MCF 10A (cell line): ENCODE measurements at places on chromosomes 2 and 18. TPM values are rescaled to one million over a fixed set of nuclear protein-coding genes. Genes with fewer than 3 reads are reported as not detected.

DNA sequence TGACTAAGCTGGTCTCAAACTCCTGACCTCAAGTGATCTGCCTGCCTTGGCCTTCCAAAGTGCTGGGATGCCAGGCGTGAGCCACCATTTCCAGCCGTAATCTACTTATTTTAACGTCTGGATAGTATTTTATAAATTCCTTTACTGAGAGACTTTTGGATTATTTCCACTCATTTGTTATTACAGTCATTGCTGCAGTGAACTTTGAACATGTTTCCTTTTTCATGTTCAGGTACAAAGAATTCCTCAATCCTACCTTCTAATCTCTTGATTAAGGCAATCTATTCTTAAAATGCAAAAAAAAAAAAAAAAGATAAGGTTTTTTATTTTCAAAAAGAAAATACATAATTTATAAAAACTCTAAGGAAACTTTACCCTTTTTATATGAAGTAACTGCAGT is 78.6 kb downstream of the PDK1 start:
- no peak overlapping the region for H3K4me3 ChIP-seq
- no peaks in the 10 kb centered on the region for H3K27me3 ChIP-seq
- H3K4me1 ChIP-seq, result no peaks in the 10 kb centered on the region
- no peaks in the 10 kb centered on the region for H3K36me3 ChIP-seq
- DNase-seq, result no peak

Gene ZNF396
- total RNA-seq, result 1.2 and 2.0 TPM in 2 replicates

- H3K4me1 ChIP-seq, result no peaks in the 10 kb centered on the region
- H3K27ac ChIP-seq, result no peak overlapping the region
- DNase-seq, result no peak
- no peak overlapping the region for H3K4me3 ChIP-seq
- H3K27me3 ChIP-seq, result no peaks in the 10 kb centered on the region
- no peaks in the 10 kb centered on the region for H3K36me3 ChIP-seq
Measured at GRCh38 chr2:8249141-8249540, 432.7 kb upstream of the ID2 start.

Gene MTCL1
- 11.6 and 19.8 TPM in 2 replicates for total RNA-seq

Gene TUBB8B
- total RNA-seq, result not detected in 2 replicates

Gene DHRS9
- total RNA-seq, result 0.21 TPM in 1 of 2 replicates, not detected in the other

GRCh38 chr2:200393191-200393590 is 86.7 kb downstream of the SPATS2L start:
- H3K4me3 ChIP-seq, result no peak overlapping the region
- no peaks in the 10 kb centered on the region for H3K27me3 ChIP-seq
- H3K4me1 ChIP-seq, result peaks cover 15% of the 10 kb centered on the region
- no peak for DNase-seq
- H3K27ac ChIP-seq, result no peak overlapping the region
- H3K36me3 ChIP-seq, result peaks cover 17% of the 10 kb centered on the region

DNA sequence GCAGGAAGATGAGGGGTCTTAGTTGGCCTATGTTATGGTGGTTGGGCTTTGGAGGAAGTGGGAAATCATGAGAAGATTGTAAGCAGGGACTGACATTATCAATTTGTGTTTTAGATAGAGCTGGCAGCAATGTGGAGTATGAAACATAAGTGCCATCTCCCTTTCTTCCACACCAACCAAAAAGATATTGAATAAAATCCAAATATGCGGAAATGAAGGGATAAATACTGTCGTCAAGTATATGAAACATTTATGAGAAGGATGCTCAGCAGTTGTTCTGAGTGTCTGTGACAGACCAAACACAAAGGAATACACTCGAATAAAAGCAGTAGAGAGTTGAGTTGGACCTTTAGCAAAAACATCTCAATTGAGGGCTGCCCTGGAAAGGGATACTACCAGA is 1090.0 kb upstream of the ZEB2 start:
- H3K36me3 ChIP-seq, result no peaks in the 10 kb centered on the region
- H3K4me3 ChIP-seq, result no peak overlapping the region
- DNase-seq, result no peak
- H3K27ac ChIP-seq, result no peak overlapping the region
- H3K27me3 ChIP-seq, result no peaks in the 10 kb centered on the region
- no peaks in the 10 kb centered on the region for H3K4me1 ChIP-seq

DNA sequence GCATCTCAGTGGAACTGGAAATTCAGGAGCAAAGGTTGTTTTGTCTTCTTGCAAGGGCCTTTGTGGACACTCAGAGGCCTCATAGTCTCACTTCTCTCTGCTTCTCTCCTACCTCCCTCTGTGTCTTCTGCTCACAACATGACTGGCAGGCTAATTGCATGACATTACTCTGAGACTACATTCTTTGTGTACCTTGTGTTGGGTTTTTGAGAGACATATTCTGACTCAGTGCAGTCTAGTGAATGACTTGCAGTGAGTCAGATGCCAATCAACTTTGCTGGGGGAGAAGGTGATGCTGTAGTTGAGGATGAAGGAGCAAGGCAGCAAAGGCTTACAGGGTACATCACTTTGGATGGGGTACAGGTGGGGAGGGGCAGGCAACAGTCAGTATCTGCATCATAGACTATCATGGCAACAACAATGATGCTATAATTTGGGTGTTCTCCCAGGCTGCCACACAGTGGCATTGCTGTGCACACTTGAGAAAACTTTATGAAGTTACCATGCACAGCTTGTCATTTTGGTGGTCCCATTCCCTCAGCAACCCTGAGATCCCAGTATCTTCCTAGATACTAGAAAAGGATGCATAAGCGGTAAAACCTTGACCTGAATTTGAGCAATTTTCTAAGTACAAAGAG is 69.3 kb upstream of the SLC16A14 start:
- H3K4me1 ChIP-seq, result no peaks in the 10 kb centered on the region
- no peak overlapping the region for H3K27ac ChIP-seq
- no peaks in the 10 kb centered on the region for H3K36me3 ChIP-seq
- H3K27me3 ChIP-seq, result no peaks in the 10 kb centered on the region
- H3K4me3 ChIP-seq, result no peak overlapping the region
- DNase-seq, result peak; percentile 40

DNA sequence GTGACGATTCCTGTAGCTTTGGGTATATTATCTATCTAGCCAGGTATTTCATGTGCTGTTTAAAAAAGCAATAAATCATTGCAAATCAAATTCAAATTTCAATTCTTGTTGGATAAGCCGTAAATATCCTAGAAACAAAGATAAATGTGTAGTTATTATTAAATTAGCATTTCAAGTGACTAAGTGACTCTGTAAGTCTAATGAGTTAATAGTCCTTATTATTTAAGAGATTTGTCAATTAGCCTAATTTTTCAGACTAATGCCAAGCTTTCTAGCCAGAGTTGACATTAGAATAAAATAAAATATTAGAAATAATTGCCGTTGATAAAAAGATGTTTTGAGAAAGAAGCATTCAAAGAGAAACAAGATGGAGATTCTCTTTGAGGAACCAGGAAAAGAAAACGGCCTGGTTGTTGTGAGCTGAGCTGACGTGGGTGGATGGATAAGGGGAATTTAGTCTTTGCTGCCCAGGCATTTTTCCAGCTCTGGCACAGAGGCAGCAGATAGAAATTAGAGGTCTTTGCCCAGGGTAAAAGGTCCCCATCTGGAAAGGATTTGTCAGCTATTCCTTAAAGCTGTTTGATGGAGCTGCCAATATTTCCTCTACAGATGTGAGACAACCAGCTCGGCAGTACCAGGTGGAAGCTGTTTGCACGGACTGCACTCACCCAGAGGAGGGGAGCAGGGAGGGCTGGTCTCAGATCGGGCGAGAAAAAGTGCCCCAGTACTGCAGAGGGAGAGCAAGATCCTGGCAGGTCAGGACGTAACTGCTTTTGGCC is 117.3 kb upstream of the SEC11C start:
- DNase-seq, result no peak
- H3K27me3 ChIP-seq, result no peaks in the 10 kb centered on the region
- H3K4me3 ChIP-seq, result no peak overlapping the region
- no peaks in the 10 kb centered on the region for H3K4me1 ChIP-seq
- H3K36me3 ChIP-seq, result no peaks in the 10 kb centered on the region
- no peak overlapping the region for H3K27ac ChIP-seq

DNA sequence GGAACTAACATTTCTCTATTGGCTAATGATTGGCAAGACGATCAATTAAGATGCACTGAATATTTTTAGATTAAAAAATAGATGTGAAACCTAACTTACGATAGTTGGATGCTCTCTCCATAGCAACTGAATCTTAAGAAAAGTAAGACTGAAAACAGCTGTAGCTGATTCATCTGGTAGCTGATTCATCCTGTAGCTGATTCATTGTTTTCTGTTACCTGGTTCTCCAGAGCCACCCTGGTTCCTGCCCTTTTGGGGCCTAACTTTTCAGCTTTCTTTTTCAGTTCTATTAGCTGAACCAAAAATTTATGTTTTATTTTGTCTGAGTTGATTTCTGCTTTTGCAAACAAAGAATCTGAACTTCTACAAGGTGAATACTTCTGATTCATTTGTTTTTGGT is 22.7 kb upstream of the SPR start:
- peak; percentile 66 for DNase-seq
- no peak overlapping the region for H3K27ac ChIP-seq
- peaks cover 33% of the 10 kb centered on the region for H3K27me3 ChIP-seq
- H3K36me3 ChIP-seq, result no peaks in the 10 kb centered on the region
- peaks cover 7% of the 10 kb centered on the region for H3K4me1 ChIP-seq

DNA sequence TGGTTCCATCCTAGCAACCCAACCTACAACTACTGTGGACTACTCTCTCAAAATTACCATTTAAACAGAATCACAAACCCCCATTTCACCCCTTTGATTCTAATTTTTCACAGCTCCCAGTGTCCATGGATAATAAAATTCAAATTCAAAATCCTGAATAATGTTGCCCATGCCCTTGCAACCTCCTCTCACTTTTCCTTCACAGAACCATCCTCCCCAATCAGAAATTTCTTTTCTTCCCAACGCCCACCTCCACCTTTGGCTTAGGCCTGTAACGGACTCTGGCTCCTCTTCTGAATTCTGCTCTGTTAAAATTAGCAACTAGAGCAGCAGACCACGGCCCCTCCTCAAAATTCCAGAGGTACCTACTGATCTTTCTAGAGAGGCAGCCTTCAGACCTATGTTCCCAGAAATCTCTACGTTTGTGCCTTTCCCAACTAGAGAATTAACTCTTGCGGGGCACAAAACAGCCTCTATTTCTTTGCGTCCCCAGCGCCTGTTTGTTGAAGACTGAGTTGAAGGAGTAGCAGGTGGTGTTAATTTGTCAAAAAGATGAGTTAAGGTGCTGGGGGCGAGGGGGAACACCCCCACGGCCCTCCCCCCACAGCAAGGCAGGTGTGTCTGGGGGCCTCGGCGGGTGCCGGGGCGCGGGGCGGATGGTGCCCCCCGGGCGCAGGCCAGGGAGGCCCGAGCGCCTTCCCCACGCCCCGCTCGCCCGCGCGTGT is 428 bp upstream of the MAP3K20 start:
- peak overlapping the region; percentile 82 for H3K4me3 ChIP-seq
- peaks cover 8% of the 10 kb centered on the region for H3K36me3 ChIP-seq
- peak overlapping the region; percentile 95 for H3K27ac ChIP-seq
- peaks cover 30% of the 10 kb centered on the region for H3K4me1 ChIP-seq
- H3K27me3 ChIP-seq, result no peaks in the 10 kb centered on the region

DNA sequence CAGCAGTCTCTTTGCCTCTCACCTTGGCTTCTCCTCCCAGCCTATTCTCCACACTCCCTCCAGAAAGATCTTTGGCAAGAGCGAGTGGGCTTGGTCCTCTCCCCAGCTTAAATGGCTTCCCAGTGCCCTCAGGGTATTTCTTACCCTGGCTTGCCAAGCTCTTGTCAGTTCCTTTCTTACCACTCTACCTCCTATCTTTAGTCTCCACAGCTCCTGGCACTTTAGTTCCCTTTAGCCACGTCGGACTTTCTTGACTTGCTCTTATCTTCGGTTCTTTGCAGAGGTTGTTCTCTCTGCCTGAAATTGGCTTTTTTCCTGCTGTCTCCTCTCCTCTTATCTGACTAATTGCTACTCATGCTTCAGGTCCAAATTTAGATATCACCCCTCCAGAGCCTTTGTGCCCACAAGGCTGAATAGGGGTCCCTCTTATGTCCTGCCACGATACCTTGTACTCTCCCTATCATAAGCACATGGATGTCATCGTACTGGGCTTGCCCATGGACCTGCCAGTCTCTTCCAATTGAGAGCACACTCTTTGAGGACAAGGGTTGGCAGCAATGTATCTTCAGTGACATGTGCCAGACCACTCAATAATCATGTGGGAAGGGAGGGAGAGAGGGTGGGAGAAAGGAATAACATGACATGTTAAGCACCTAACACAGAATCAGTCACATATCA is 131.7 kb upstream of the CTAGE1 start:
- peaks cover 9% of the 10 kb centered on the region for H3K4me1 ChIP-seq
- DNase-seq, result no peak
- no peak overlapping the region for H3K4me3 ChIP-seq
- H3K36me3 ChIP-seq, result no peaks in the 10 kb centered on the region
- no peak overlapping the region for H3K27ac ChIP-seq
- H3K27me3 ChIP-seq, result no peaks in the 10 kb centered on the region

GRCh38 chr2:239726631-239727181 is 298.4 kb downstream of the NDUFA10 start:
- H3K36me3 ChIP-seq, result no peaks in the 10 kb centered on the region
- no peak overlapping the region for H3K27ac ChIP-seq
- no peak overlapping the region for H3K4me3 ChIP-seq

DNA sequence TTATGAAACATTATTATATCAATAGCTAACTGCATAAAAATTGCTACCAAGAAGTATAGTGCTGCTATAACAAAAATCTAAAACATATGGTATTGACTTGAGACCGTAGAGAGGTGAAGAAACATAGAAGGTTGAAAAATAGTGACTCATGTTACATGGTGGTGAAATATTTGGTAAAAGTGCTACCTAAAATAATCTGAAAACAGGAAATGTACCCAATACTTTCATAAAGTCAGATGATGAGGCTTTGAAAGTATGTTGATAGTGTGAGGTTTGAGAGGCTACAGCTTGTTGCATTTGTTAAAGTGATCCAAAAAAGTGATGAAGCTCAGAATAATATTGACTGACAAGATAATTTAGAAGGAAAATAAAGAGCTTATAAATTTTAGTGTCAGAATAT is 718.7 kb upstream of the SLC8A1 start:
- no peaks in the 10 kb centered on the region for H3K36me3 ChIP-seq
- peak; percentile 5 for DNase-seq
- H3K27me3 ChIP-seq, result peaks cover 9% of the 10 kb centered on the region
- H3K4me3 ChIP-seq, result no peak overlapping the region

Gene CFAP65
- not detected in 2 replicates for total RNA-seq

- H3K27me3 ChIP-seq, result no peaks in the 10 kb centered on the region
- no peak for DNase-seq
- peaks cover 6% of the 10 kb centered on the region for H3K36me3 ChIP-seq
- H3K27ac ChIP-seq, result no peak overlapping the region
- no peaks in the 10 kb centered on the region for H3K4me1 ChIP-seq
Measured at GRCh38 chr18:8778386-8778785, 73.0 kb downstream of the MTCL1 start.

Gene GALNT14
- total RNA-seq, result 4.6 and 6.8 TPM in 2 replicates

- H3K27ac ChIP-seq, result no peak overlapping the region
- no peaks in the 10 kb centered on the region for H3K36me3 ChIP-seq
- no peaks in the 10 kb centered on the region for H3K27me3 ChIP-seq
- DNase-seq, result no peak
Measured at GRCh38 chr2:233082931-233083755, 23.0 kb downstream of the INPP5D start.

GRCh38 chr2:54549917-54550518 is 93.9 kb downstream of the SPTBN1 start:
- H3K4me3 ChIP-seq, result no peak overlapping the region
- no peaks in the 10 kb centered on the region for H3K27me3 ChIP-seq
- H3K36me3 ChIP-seq, result no peaks in the 10 kb centered on the region
- peak overlapping the region; percentile 1 for H3K27ac ChIP-seq
- peaks cover 29% of the 10 kb centered on the region for H3K4me1 ChIP-seq

GRCh38 chr18:43271593-43272432 is 5.5 kb downstream of the SYT4 start:
- no peaks in the 10 kb centered on the region for H3K36me3 ChIP-seq
- H3K27ac ChIP-seq, result no peak overlapping the region
- no peak overlapping the region for H3K4me3 ChIP-seq
